ENCODE measurements at places on chromosomes 2 and 18.

GRCh38 chr2:105809097-105809473 is 64.4 kb downstream of the NCK2 start:
- no peak for DNase-seq

- no peak for DNase-seq
Observed at GRCh38 chr2:143190431-143190830, 61.2 kb downstream of the ARHGAP15 start.

DNA sequence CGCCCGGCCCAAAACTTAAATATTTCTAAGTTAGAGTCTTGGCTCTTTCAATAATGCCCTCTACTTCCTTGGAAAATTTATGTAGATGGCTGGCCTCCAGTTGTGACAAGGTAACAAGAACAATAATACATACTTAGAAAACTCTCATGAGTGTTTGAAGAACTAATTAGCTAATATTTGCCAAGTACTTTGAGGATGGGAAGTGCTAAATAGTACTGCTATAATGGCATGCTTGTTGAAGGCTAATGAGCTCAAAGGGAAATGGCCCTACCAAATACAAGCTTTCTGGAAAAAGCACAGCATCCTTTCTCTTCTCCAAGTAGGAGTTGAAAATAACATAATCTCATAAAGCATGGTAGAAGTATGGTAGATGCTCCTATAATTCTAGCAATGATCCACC is 1022.2 kb upstream of the PIK3C3 start:
- no peak for DNase-seq

DNA sequence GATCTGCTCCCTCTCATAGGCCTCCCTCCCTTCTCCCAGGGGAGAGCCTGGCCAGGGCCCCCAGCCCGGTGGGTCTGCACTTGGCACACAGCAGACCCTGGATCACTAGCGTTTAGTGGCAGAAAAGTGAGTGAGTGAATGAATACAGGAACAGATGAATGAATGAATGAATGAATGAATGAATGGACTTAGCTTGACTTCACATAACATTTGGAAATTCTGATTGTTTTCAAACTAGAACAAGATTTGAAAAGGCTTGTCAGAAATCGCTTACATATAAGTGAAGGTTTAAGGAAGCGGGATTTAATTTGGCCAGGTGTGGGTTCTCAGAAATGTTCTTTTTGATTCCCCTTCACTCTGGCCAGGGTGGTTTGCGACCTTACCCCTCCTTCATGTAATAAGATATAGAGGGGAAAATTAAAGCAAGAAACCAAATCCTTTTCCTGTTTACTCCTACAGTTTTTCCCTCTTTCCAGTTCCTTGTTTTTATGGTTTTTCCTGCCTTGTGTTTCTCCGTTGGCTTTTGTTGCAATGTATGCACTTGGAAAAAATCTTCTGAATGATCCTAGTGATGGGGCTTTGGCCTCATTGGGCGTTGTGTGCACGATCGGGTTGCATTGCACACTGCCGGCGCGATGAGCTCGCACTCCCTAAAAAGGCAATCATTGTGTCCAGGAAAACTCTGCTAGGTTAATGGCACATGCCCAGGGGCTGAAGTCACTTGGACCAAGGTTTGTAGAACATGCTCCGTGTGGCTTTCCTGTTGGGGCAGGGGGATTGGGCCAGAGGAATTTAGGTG is 16.4 kb downstream of the LRRFIP1 start:
- DNase-seq: no peak

All from hematopoietic multipotent progenitor cell treated with erythropoietin and hydrocortisone succinate and interleukin-3 and kit ligand, for 8 days (in vitro differentiated cells).